ENCODE measurements at places on chromosomes 2 and 18.

DNA sequence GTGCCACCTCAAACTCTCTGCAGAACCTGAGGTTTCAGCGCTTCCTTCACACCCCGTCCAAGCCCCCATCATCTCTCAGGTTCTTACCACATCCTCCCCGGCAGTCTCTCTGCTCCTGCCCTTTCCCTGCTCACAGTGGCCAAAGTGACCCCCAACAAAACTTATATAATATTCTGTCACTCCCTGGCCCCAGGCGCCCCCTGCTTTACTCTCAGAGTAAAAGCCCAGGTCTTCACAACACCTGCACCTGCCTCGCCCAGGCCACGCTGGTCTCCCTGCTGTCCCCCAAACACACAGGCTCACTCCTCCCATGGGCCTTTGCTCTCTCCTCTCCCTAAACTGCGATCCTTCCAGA, 6.4 kb downstream of the ITGB1BP1 start:
- no peak for DNase-seq

DNA sequence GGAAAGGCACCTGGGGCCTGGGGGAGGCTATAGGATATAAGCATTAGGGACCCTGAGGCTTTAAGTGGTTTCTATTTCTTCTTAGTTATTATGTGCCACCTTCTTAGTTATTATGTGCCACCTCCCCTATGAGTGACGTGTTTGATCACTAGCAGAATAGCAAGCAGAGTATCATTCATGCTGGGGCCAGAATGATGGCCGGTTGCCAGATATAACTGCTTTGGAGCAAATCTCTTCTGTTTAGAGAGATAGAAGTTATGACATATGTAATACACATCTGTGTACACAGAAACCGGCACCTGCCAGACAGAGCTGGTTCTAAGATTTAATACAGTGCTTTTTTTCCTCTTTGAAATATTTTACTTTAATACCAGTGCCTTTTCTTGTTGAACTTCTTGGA, 29.4 kb downstream of the LIPG start:
- DNase-seq = no peak

DNA sequence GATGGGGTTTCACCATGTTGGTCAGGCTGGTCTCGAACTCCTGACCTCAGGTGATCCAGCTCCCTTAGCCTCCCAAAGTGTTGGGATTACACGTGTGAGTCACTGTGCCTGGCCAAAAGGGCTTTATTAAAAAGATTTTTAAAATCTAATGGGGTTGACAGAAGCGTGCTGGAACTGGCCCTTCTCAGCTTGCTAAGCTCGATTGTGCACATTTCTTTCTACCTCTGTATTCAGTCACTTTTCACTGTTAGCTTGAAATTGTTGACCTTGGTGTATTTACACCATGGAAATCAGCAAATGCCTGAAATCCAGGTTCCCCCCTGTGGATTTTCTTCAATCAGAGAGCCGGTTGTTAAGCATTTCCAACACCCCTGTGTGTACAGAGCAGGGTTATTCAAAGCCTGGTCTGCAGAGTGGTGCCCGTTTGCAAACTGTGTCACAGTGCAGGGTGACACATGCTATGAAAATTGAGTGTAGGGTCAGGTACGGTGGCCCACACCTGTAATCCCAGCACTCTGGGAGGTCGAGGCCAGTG, 140.2 kb downstream of the TGIF1 start:
- DNase-seq = no peak

DNA sequence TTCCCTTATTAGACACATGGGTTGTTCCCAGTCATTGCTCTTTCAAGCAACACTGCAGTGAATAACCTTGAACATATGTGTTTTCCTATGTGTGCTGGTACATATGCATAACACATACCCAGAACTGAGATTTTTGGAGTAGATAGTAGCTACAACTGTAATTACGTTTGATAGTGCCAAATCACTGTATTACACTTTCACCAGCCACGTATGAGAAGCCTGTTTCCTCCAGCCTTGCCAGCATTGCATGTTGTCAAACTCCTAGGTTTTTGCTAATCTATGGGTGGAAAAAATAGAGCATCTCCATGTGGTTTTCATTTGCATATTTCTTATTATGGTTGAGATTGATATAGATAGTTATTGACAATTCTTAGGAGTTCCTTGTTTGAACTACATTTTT, 56.5 kb upstream of the ACSL3 start:
- DNase-seq = no peak

DNA sequence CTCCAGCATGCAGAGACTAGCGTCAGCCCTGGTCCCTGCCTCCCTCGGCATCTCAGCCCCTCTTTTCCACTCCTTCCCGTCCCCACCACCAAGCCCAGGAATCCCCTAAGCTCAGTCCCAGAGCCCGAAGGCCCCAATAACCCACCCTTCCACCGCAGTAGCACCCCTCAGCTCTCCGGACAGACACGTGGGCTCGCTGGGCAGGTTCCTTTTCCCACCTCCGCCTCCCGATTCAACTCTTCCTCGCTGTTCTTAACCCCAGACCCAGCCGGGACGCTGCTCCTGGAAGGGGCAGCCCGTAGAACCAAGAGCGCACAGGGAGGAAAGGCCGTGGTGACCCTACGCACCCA, 1.4 kb downstream of the IHH start:
- DNase-seq = no peak

Measured in A172 (cell line).